ENCODE measurements at places on chromosomes 12 and 14. TPM values are rescaled to one million over a fixed set of nuclear protein-coding genes. Genes with fewer than 3 reads are reported as not detected.

INSM2 gene
- total RNA-seq, result not detected

CLEC7A gene
- total RNA-seq, result 6.9 TPM

CPNE6 gene
- total RNA-seq, result not detected

GRCh38 chr12:107007411-107007810 is 20.5 kb upstream of the MTERF2 start:
- H3K27ac ChIP-seq, result no peak overlapping the region
- no peak overlapping the region for H3K4me3 ChIP-seq
- no peaks in the 10 kb centered on the region for H3K36me3 ChIP-seq
- no peaks in the 10 kb centered on the region for H3K27me3 ChIP-seq
- no peaks in the 10 kb centered on the region for H3K4me1 ChIP-seq

DNA sequence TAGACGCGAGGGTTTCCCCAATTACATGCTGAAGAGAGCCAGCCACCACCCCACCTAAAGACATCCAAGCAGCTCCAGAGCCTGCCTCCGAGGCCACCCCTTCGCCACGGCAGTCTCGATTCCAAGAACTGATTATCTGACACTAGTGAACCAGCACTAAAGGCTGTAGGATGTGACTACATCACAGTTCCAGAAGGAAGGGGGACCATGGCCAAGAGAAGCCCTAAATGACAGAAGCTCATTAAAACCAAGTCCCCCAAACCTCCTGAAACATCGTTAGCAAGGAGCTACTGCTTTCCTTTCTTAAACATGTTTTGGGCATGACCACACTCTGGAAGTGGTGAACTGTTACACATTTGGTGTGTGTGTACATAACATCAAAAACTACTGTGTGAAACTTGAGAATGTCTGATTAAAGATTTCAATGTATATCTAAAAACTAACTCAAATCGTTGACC is 88.2 kb downstream of the DUSP16 start:
- H3K27ac ChIP-seq, result no peak overlapping the region
- peaks cover 22% of the 10 kb centered on the region for H3K36me3 ChIP-seq
- H3K4me1 ChIP-seq, result no peaks in the 10 kb centered on the region
- H3K27me3 ChIP-seq, result no peaks in the 10 kb centered on the region

DNA sequence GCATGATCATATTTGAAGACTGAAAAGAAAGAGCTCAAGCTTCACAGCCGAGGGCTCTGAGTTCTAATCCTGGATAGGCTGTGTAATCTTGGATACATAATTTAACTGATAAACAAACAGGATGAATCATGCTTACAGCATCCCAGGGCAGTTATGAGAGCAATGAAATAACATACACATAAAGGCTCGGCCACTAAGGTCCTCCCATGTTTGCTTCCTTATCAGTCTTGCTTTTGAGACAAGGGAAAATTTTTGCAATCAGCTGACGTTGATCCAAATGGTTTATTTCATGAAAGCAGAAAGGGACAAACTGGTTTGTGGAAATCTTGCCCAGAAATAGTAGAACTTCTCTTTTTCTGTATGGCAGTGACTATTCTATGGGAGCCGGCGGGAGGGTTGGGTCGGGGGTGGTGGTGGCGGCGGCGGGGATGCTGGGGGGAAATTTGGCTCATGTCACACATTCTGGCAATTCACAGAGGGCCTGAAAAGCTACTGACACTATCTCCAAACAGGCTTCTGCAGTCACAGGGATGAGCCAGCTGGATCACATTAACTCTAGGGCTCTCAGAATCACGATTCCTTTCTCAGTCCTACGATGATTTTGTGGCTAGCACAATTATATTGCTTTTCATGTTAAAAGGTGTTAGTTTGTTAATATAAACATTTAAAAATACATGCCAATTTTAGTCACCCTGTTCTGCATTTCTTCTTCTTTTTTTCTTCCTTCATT is 124.5 kb downstream of the SLC8A3 start:
- no peak overlapping the region for H3K27ac ChIP-seq
- no peak overlapping the region for H3K4me3 ChIP-seq
- H3K4me1 ChIP-seq, result no peaks in the 10 kb centered on the region
- DNase-seq, result no peak
- H3K36me3 ChIP-seq, result no peaks in the 10 kb centered on the region

DNA sequence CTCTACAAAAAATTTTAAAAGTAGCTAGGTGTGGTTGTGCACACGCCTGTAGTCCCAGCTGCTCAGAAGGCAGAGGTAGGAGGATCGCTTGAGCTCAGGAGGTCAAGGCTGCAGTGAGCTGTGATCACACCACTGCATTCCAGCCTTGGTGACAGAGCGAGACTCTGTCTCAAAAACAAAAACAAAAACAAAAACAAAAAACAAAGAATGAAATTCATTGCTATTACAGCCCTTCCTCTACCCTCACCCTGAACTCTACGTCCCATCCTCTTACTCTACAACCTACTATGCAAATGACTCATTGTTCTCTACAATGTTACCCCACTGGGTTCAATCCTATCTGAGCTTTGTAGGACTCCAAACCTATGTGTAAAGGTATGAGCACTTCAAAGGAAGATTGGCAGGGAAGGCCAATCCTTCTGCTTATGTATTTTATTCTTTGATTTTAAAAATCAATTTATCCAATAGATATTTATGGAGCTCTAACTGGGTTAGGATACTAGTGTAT is 39.3 kb downstream of the NINJ2 start:
- H3K4me3 ChIP-seq, result no peak overlapping the region
- no peaks in the 10 kb centered on the region for H3K36me3 ChIP-seq
- no peak for DNase-seq
- H3K27ac ChIP-seq, result no peak overlapping the region
- H3K4me1 ChIP-seq, result peaks cover 7% of the 10 kb centered on the region
- no peaks in the 10 kb centered on the region for H3K27me3 ChIP-seq

GRCh38 chr12:5073853-5074252 is 30.2 kb downstream of the KCNA5 start:
- no peaks in the 10 kb centered on the region for H3K27me3 ChIP-seq
- DNase-seq, result no peak
- peaks cover 40% of the 10 kb centered on the region for H3K4me1 ChIP-seq
- no peak overlapping the region for H3K4me3 ChIP-seq

GRCh38 chr12:26271889-26272492 is 76.6 kb downstream of the SSPN start:
- H3K4me3 ChIP-seq, result no peak overlapping the region
- H3K27ac ChIP-seq, result no peak overlapping the region
- H3K27me3 ChIP-seq, result no peaks in the 10 kb centered on the region
- peak; percentile 88 for DNase-seq

GRCh38 chr14:104743461-104744380 is 9.2 kb upstream of the SIVA1 start:
- H3K4me3 ChIP-seq, result no peak overlapping the region
- no peaks in the 10 kb centered on the region for H3K27me3 ChIP-seq
- DNase-seq, result no peak
- H3K27ac ChIP-seq, result no peak overlapping the region

GRCh38 chr14:30861200-30861599 is 13.2 kb upstream of the COCH start:
- H3K27ac ChIP-seq, result no peak overlapping the region
- DNase-seq, result no peak
- H3K36me3 ChIP-seq, result no peaks in the 10 kb centered on the region
- H3K4me1 ChIP-seq, result no peaks in the 10 kb centered on the region
- no peaks in the 10 kb centered on the region for H3K27me3 ChIP-seq

DNA sequence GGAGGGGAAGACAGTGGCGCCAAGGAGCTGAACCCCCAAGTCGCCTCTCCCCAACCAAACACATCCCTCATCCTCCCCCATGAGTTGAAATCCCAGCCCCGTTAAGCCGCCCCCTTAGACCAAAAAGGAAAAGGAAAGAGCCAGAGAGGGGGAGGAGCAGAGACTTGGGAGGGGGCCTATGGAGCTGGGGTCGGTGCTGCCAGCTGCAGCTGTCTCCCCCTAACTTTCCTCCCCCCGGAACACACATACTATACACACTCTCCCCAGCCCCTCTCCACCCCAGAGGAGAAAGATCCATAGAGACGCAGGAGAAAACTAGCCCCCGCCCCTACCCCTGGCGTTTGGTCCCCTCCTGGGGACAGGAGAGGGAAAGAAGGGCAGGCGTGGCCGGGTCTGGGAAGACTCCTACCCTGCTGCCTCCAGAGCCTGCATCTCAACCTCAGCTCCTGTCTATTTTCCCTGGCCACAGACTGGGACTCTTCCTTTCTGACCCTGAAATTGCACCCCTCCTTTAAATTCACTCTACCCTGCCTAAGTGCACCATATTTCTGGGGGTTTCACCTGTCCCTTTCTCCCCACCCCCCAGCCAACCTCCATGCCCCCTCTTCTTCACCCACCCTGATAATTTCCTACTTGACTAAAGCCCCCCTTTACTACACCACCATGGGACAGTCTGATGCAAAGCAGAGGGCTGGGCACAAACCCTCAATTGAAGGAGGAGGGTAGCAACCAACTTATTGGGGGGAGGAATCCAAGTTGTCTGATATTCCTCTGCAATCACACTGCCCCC is 1.7 kb upstream of the HOXC9 start:
- peaks cover 42% of the 10 kb centered on the region for H3K4me1 ChIP-seq
- H3K4me3 ChIP-seq, result no peak overlapping the region
- peaks cover 92% of the 10 kb centered on the region for H3K27me3 ChIP-seq
- DNase-seq, result no peak
- H3K36me3 ChIP-seq, result no peaks in the 10 kb centered on the region

GRCh38 chr14:91774140-91775096 is 42.5 kb upstream of the CATSPERB start:
- H3K27me3 ChIP-seq, result no peaks in the 10 kb centered on the region
- DNase-seq, result no peak
- no peak overlapping the region for H3K4me3 ChIP-seq
- no peak overlapping the region for H3K27ac ChIP-seq
- H3K4me1 ChIP-seq, result no peaks in the 10 kb centered on the region

DNA sequence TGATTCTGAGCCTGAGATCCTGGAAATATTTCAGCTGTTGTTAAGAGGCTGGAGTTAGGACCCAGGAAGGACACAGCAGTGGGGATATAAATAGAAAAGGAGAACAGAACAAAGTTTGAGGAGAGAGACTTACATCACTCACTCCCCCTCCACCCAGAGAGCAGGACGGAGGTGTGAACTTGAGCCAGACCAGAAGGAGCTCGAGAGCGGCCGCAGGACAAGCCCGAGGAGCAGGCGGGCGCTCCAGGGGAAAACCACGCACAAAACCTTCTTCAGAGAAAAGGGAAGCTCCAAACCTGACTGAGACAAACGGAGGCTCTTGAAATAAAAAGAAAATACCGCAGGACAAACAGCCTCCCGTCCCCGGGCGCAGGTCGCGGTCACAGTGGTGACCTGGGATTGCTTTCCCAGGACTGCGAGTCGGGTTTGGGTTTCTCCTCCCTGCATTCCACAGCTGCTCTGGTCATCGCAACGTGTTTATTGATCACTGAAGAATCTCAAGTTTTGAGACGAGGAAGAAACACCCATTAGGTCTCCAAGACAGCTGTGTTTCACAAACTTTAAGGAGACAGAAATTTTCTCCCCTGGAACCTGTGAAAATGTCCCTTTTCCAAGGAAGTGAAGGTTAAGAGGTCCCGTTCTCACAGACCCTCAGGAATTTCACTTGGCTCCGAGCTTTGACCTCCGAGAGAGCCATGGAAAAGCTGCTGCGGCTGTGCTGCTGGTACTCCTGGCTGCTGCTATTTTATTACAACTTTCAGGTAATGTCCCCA is at the start of gene ADGRD1:
Gene ADGRD1, plus strand, starts transcription at position 137 of the 773 bp plus-strand sequence. Its CDS starts 559 bp downstream, at position 696.
- H3K27me3 ChIP-seq, result no peaks in the 10 kb centered on the region
- H3K4me3 ChIP-seq, result peak within 1 kb of the TSS; percentile 48
- peak within 1 kb of the TSS; percentile 71 for H3K27ac ChIP-seq
- peak; percentile 64 for DNase-seq
- no peaks in the 10 kb centered on the region for H3K4me1 ChIP-seq

DNA sequence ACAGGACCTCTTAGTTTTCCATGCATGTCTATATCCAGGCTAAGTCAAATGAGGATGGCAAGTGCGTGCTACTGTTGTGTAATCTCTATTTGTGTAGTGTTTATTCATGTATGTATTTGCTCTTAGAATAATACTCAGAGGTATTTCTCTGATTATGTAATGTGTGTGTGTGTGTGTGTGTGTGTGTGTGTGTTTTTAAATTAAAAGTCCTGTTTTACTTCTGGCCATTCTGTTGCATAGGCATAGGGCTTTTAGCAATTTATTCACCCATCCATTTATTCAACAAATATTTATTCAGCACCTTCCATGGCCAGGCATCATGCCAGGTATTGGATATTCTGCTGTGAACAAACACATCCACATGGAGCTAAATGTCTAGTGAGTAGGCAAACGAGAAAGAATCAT is 63.5 kb downstream of the PELI2 start:
- H3K4me3 ChIP-seq, result no peak overlapping the region
- H3K27ac ChIP-seq, result no peak overlapping the region
- H3K36me3 ChIP-seq, result no peaks in the 10 kb centered on the region
- DNase-seq, result peak; percentile 19
- no peaks in the 10 kb centered on the region for H3K4me1 ChIP-seq
- no peaks in the 10 kb centered on the region for H3K27me3 ChIP-seq

DNA sequence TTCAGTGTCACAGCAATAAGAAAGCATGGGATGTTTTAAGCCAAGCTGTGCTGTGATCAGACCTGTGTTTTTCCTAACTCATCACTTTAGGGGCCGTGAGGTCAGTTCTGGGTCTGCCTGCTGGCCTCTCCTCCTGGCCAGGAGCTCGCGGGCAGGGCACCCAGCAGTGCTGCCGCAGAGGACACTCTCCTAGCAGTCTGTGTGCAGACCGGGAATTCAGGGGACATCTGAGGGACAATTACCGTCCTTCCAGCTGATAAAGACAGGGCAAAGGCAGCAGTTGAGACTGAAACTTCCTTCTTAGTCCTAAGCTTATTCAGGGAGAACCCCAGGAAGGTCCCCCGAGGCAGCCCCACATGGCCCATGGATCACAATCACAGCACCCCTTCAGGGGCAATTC is 89.6 kb downstream of the CHGA start:
- no peaks in the 10 kb centered on the region for H3K36me3 ChIP-seq
- H3K27me3 ChIP-seq, result no peaks in the 10 kb centered on the region
- H3K27ac ChIP-seq, result no peak overlapping the region
- H3K4me3 ChIP-seq, result no peak overlapping the region
- peaks cover 98% of the 10 kb centered on the region for H3K4me1 ChIP-seq

GRCh38 chr14:100187247-100187833 is 27.9 kb upstream of the DEGS2 start:
- DNase-seq, result peak; percentile 10
- no peak overlapping the region for H3K27ac ChIP-seq
- no peak overlapping the region for H3K4me3 ChIP-seq
- H3K36me3 ChIP-seq, result no peaks in the 10 kb centered on the region

Measured in thyroid gland (tissue), 4 donors.